ENCODE measurements at places on chromosomes 12 and 14.

DNA sequence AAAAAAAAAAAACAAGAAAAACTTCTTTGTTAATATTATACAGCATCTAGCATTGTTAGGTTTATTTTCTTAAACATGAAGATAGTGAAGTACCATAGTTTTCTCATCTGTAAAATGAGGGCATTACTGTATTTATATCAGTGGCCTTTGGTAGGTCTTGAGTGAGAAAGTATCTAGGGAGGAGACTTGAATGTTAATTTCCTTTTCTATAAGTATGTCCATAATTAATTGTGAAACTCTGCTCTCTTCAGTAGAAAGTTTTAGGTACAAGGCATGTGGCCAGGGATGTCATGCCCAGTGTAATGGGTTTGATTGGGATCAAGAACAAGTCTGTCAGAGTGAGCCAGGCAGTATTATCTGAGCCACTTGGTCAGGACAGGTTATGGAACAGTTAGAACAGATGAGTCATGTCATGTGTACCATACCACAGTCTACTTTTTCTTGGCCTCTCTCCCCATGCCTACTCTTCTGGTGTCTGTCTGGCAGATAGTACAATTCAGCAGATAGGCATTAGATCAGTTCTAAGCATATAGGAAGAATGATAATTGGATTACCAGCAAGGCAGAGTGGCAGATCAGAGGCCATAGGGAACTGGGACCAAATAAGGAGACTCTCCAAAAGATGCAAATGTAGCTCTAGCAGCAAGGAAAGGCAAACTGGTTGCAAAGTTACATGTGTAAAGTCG, 30.4 kb downstream of the FBXO34 start:
- no peak for DNase-seq

GRCh38 chr14:81571437-81571836, 37.8 kb upstream of the SEL1L start:
- DNase-seq = no peak

- DNase-seq = no peak
Observed at GRCh38 chr12:106767954-106768822, 6.3 kb upstream of the RIC8B start.

- no peak for DNase-seq
Observed at GRCh38 chr12:29807129-29807528, 23.4 kb upstream of the TMTC1 start.

GRCh38 chr12:75713434-75713833, 202.0 kb upstream of the KRR1 start:
- DNase-seq = no peak

- no peak for DNase-seq
Observed at GRCh38 chr12:97016163-97016562, 109.1 kb downstream of the NEDD1 start.

- DNase-seq = peak; percentile 76
Observed at GRCh38 chr14:36672095-36672494, 10.4 kb downstream of the PAX9 start.

- peak; percentile 26 for DNase-seq
Observed at GRCh38 chr12:44930972-44931600, 55.0 kb upstream of the NELL2 start.

DNA sequence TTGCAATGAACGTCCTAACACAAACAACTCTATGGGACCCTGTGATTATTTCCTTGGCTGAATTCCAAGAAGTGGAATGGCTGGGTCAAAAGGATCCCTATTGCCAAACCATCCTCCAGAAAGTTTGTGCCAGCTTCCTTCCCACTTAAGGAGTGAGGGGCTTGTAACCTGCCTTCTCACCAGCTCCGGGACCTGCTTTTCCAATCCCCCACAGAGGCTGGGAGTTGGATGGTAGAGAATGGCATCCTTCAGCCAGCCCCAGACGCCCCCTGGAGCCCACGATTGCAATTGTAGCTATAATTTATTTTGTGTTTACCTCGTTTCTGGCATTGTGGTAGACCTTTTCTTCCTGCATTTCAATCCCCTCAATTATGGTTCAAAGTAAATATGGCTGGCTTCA, 9.7 kb upstream of the ZDHHC22 start:
- peak; percentile 23 for DNase-seq

- no peak for DNase-seq
Observed at GRCh38 chr14:29223947-29224346, 457.4 kb downstream of the FOXG1 start.

GRCh38 chr12:3538466-3539030, 47.5 kb downstream of the PRMT8 start:
- DNase-seq = no peak

DNA sequence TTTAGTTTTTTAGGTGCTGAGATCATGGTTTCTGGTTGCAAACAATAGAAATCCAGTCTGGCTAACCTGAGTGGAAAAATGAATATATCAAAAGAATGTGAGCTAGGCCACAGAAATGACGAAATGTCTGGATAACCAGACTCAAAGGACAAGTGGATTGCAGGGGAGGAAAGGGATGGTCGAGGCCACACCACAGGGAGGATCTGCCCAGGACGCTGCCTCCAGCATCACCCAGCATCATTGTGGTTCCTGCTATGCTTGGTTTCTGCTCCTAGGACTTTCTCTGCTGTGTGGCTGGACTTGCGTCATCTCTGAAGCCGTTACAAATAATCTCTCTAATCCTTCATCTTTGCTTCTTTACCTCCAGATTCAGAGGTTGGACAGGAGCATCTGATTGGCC, 80.4 kb downstream of the TTC8 start:
- no peak for DNase-seq

Measured in NCI-H748 treated with DMSO at 0.1 percent for 48 hours (cell line).